ENCODE measurements at places on chromosomes 7 and 10.

DNA sequence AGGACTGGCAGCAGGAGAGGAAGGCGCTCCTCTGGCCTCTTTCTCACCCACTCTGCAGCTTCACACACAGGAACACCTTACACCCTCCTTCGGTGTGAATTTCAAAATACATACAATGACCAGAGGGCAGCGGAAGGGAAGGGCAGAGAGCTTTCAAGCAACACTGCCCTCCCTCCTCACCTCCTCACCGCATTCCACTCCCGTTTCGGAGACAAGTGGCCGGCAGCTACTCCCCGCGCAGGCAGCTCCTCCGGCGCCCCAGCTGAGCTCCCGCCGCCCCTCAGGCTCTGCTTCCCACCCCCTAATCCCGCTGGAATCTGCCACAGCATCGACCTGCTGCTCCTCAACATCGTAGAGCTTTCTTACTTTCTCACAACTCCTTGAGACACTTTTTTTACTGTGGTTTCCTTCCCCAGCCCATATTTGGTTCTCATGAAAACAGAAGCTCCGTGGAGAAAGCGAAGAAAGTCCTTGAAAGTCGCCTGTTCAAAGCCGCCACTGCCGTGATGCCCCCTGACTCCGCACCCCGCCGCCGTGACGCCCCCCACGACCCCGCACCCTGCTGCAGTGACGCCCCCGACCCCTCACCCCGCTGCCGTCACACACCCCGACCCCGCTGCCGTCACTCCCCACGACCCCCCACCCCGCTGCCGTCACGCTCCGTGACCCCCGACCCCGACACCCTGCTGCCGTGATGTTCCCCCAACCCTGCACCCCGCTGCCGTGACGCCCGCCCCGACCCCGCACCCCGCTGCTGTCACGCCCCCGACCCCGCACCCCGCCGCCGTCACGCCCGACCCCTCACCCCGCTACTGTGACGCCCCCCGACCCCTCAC, 14.6 kb upstream of the GPER1 start:
- DNase-seq: no peak

- DNase-seq: no peak
Observed at GRCh38 chr10:78260141-78260540, 226.5 kb downstream of the RPS24 start.

DNA sequence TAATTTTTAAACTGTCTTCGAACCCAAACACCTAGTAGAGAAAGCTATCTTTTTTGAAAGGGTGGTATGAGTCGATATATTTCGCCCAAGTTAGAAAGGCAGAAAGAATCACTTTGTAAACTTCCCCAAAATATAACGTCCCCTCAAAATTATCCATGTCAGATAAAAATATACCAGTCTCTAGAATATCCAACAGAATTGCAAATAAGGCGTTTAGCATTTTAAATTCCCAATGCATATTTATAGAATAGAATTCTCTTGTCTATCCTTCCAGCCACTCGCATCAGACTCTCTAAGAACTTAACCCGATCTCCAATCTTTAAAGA, 2.1 kb downstream of the CTBP2 start:
- no peak for DNase-seq

GRCh38 chr7:4796453-4796852, 21.0 kb downstream of the AP5Z1 start:
- no peak for DNase-seq

- no peak for DNase-seq
Observed at GRCh38 chr10:114021154-114021553, 22.5 kb upstream of the ADRB1 start.

- DNase-seq: no peak
Observed at GRCh38 chr10:24716295-24716694, 7.4 kb downstream of the ARHGAP21 start.

GRCh38 chr10:44424298-44424697, 39.4 kb upstream of the CXCL12 start:
- no peak for DNase-seq

DNA sequence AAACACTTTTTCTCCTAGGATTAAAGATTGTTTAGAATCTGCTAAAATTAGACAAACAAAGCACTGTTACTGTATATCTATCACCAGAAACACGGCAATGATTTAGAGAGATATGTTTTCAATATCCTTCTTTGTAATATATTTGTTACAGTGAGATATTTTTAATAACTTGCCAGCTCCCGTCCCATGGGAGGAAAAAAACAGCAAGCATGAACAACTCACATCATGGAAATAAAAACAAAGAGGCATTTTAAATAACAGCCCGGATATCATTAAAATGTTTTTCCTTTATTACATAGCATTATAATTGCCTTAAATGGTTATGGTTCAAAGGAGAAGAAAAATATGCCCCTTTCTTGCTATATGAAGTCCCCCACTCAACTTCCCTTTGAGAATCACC, 272.1 kb downstream of the BMPER start:
- DNase-seq: no peak

DNA sequence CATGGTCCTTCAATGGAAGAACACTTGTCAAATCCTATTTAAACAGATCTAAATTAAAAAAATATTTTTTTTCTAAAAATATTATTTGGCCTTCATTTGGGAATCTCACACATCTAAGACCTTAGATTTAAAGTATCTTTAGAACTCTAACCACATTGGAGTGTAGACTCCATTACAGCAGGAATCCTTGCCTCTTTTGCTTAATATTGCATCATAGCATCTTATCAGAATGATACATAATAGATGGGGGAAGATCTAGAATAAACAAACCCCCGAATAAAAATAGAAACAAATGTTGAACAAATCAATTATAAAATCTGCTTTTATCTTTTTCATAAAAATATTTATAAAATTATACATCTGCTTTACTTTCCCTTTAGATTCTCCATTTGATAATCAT, 27.6 kb upstream of the EPC1 start:
- peak; percentile 3 for DNase-seq

GRCh38 chr7:76196786-76197185, 4.9 kb upstream of the SRRM3 start:
- no peak for DNase-seq

DNA sequence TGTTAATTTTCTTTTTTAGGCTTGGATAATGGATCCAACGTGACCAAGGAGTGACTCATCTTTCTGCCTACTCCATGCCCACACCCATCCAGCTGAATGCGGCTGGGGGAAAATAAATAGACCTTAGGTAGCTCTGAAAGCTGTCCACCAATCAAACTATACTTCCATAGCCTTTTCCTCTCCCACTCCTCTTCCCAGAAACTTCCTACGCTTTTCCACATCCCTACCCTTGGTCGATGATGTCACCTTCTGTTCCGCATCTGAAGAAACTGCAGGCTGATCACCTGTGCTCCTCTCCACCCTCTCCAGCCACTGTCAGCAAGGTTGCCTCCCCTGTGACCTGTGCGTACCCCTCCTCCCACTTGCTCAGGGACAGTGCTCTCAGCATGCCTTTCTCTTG, 359.8 kb upstream of the KLF6 start:
- peak; percentile 31 for DNase-seq

DNA sequence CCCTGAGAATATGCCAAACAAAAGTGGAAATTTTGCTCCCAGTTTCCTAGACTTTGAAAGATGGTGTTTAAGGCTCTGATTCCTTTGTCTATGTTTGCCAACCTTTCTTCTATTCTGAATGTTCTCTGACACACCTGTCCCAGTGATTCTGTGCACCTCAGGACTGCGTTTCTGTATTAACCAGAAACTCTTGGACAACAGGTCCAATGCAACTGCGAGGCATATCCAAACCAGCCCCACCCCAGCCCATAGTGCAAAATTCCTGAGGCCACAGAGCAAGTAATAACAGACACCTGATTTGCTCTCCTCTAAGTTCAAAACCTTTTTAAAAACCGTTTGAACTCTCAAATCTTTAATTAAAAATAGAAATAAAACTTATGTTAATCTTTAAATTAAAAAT, 37.0 kb upstream of the MSRB2 start:
- DNase-seq: no peak

GRCh38 chr10:59905066-59905730, 1.2 kb downstream of the CCDC6 start:
- peak; percentile 41 for DNase-seq

GRCh38 chr7:20545016-20545415, 70.5 kb upstream of the ABCB5 start:
- no peak for DNase-seq

GRCh38 chr10:79392020-79392398, 44.7 kb downstream of the PPIF start:
- DNase-seq: no peak

GRCh38 chr7:82669141-82669540, 225.6 kb upstream of the CACNA2D1 start:
- no peak for DNase-seq

DNA sequence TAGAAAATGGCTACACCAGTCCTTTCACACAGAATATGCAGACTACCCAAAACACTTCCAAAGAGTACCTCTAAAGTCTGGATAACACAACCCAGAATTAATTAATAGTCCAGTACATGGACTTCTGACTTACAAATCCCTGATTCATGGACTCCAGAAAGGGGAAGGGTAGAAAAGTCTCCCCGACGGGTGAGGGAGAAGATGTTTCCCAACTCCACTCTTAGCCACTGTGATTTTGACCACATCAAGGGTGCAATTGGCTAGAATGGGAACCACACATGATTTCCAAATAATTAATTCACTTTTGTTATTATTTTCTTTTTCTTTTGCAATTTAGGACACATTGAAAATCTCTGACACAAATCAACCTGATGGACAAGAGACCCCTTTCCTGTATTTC, 1.4 kb downstream of the TMEM130 start:
- DNase-seq: no peak

DNA sequence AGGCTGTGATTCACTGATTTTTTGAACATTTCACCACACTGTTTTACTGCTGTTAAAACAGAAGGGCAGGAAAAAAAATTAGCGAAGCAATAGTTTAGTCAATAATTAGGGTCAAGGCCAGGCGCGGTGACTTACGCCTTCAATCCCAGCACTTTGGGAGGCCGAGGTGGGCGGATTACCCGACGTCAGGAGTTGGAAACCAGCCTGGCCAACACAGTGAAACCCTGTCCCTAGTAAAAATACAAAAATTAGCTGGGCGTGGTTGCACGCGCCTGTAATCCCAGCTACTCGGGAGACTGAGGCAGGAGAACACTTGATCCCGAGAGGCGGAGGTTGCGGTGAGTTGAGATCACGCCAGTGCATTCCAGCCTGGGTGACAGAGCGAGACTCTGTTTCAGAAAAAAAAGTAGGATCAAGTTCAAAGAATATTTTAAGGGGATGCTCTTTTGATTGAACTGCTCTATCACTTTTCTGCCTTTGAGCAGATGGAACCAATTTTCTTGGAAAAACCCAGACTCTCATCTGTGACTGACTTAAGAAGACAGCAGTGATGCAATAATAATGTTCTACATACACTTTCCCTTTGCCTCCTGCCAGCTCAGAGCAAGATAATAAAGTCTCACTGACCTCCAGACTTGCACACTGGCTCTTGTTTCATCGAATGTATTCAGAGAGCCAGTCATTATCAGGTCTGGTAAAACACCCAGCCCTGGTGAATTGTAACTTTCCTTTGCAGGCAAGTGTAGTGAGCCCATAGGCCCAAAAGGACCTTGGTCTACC, 1.6 kb upstream of the PPA1 start:
- peak; percentile 77 for DNase-seq

DNA sequence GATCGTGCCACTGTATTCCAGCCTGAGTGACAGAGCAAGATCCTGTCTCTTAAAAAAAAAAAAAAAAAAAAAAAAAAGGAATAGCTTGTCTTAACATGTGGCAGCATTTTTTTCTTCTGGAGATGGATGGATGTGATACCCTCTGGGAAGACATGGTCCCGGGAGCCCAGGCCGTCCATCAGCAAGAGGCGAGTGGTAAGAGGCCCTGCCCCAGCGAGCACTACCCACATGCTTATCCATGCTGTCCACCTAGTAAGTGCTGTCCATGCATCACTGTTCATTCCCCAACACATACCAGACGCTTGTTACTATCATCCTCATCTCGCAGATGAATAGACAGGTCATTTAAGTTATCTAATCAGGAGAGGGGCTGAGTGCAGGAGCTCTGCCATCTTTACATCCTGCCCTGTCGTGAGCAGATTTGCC, 12.9 kb downstream of the ATP6V1F start:
- DNase-seq: no peak

DNA sequence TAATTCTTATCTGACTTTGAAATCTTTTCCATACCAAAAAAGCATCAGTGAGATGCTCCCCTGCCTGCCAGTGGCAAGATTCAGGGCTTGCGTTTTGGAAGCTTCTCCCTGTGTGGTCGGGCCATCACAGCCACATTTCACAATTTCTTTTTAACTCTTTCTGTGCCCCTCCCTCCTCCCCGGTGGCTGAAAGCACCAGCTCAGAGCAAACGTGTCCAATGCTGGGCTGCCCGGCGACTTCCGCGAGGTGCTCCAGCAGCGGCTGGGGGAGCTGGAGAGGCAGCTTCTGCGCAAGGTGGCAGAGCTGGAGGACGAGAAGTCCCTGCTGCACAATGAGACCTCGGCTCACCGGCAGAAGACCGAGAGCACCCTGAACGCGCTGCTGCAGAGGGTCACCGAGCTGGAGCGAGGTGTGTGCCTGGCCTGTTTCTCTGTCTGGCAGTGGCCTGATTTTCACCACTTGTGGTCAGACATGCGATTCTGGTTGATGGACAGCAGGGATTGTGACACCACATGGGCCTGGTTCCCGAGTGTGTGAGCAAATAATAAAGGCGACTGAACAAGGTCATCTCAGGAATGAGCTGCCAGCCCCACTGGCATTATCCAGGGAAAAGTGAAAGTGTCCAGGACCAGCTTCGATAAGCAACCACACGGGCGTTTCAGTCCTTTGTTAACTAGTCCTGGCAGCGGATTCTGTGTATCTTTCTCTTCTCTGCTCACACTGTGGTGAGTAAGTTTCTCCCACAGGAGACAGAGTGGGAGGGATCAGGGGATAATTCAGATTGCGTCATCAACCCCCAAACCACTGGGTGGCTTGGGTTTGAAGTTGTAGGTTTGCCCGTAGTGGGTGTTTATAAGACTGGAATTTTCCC, 2.6 kb downstream of the NPTX2 start:
- no peak for DNase-seq

DNA sequence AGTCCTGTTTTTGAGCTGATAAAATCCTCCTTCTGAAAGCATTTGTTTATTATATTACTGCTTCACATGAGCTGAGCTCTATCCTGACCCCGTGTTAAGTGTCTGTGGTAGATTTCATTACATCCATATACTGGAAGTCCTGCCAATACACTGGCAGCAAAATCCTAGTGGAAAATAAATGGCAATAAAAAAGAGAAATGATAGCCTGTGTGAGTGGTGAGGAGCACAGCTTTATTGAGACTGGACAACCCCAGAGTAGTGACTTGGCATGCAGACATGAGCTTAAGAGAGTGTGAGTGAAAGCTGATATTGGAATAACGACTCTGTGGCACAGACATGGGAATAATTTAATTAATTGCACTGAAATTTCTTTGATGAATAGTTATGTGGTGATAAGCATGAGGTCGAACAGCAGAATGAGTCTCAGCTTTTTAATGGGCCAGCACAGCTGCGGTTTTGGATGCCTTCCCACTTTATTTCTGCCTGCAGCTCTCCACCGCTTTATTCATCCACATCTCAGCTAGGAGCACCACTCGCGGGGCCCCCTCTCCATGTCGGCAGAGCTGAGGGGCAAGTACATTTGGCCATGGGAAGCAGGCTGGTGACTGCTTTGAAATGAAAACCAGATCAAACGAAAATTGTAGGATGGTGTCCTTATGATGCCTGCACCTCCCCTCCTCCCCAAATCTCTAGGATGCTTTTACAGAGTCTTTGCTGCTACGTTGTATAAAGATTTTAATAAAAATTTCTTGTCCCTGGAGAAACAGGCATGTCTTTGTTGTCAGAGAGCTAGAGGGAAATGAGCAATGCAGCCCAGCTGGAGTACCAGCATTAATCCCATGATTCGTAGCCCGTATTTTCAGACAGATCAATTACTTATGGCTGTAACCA, 494.3 kb downstream of the AUTS2 start:
- peak; percentile 18 for DNase-seq
